ENCODE measurements at places on chromosomes 11 and 22.

GRCh38 chr11:134779179-134779578 lies 367.1 kb upstream of the B3GAT1 start:
- DNase-seq: no peak

- DNase-seq: no peak
These were observed 41.1 kb downstream of the LIF start for GRCh38 chr22:30205281-30206115.

GRCh38 chr11:79668575-79668974 lies 227.7 kb upstream of the TENM4 start:
- no peak for DNase-seq

DNA sequence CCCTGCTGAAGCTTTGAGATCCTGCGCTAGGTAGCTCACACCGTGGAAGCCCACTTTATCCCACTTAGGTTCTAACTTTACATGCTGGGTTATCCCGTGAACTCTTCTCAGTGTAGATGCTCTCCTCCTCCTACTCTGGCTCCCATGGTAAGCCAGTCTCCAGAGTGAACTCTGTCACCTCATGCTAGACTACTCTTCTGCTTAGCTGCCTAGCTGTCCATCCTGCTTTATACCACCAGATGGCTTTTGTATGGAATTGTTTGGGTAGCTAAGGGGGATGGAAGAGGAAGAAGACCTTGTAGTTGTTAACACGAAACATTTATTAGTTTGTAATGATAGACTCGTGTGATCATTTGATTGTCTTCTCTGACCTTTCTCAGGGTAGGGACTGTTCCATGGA lies 46.8 kb downstream of the EMSY start:
- no peak for DNase-seq

DNA sequence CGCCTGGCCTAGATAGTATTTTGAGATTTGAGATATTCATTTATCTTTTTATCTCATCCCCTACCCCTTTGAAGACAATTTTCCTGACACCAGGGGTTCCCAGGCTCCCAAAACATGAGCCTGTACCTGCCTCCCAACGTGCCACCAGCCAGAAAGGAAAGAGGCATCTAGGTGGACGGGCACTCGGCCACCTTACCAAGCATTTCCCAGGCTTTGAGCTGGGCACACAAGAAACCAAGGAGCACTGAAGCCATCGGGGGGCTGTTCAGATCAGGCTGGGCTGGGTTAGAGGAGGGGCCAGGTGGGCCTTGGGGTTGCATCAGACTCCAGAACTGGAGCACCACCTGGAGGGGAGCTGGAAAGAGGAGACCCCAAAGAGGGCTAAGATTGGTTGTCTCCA lies 28.5 kb upstream of the BAIAP2L2 start:
- no peak for DNase-seq

- DNase-seq: no peak
These were observed 28.9 kb downstream of the CELSR1 start for GRCh38 chr22:46508491-46508999.

All from activated naive CD4-positive, alpha-beta T cell (primary cell).